Activated T-helper 1 cell treated with anti-CD3 and anti-CD28 coated beads, Interleukin-2, amount 50 U/mL, for 16 hours (primary cell): ENCODE measurements at places on chromosomes 2 and 18.

- DNase-seq = no peak
These were observed 69.6 kb downstream of the ETAA1 start for GRCh38 chr2:67466734-67467133.

DNA sequence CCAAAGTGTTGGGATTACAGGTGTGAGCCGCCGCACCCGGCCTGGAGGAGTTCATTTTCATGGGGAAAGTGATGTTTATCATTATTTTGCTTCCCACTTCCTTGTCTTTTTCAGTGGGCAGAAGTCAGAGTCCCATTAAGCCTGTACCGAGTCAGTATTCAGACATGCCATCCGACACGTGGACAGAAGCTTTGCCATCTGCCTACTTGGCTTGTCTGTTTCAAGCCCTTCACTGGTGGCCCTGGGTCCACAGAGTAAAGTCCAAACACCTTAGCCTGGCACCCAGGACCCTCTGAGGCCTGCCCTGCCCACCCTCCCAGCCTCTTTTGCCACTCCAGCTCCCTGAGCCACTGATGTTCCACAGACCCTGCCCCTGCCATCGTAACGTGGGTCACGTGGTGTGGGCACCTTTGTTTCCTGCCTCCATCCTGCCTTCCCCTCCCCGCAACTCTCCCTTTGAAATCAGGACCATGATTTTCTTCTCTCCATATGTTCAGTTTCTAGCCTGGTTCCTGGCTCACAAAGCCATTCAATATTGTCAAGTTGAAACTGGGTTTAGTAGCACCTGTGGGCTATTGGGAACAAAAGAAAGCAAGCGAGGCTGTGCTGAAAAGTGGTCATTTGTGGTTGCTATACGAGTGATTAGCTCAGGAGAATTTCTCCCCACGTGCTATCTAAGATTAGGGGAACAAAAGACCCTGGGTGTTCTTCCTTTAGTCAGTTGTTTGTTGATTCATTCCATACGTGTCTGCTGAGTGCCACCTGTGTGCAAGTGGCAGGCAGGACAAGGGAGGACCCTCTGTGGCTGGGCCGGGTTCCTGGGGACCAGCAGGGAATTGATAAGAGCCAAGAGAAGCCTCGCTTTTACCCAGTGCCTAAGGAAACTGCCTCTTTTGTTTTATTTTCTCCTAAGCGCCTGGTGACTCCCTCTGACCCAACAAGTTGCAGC is 5.1 kb upstream of the ODC1 start:
- DNase-seq = no peak

- DNase-seq = no peak
These were observed 34.9 kb downstream of the BCL2L11 start for GRCh38 chr2:111155610-111156009.

DNA sequence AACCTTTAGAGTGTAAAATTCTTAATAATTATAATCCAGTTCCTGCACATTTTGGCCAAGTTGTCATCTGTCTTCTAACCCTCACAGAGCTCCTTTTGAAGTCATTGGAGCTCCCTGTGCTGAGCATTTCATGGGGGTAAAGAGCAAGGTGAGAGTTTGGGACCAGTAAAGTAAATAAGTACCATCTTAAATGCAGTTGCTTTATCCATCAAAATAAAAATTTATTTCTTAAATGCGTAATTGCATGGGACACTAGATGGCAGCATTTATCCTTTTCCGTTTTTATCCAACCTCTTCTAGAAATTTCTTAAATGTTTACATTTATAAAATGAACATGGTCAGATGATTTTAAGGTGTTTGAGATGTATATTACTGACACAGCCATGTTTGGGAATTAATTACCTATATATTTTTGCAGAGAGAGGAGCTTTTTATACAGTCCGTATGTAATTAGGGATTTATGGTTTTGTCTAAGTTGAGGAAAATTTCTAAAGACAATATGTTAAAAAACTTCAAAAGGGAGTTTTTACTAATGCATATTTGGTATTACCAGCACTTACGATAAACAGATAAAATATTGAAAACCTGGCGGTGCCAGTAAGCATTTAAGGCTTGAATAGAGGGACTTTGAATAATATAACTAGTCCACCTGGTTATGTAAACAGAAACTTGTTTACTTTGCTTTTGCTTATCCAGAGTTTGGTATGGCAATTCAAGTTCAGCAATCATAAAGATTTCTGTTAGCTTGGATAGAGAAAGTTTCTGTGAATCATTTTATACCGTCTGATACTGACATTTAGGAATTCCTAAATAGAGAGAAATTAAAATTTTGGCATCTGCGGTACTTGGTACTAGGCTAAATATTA is 54.5 kb downstream of the ACSL3 start:
- no peak for DNase-seq

DNA sequence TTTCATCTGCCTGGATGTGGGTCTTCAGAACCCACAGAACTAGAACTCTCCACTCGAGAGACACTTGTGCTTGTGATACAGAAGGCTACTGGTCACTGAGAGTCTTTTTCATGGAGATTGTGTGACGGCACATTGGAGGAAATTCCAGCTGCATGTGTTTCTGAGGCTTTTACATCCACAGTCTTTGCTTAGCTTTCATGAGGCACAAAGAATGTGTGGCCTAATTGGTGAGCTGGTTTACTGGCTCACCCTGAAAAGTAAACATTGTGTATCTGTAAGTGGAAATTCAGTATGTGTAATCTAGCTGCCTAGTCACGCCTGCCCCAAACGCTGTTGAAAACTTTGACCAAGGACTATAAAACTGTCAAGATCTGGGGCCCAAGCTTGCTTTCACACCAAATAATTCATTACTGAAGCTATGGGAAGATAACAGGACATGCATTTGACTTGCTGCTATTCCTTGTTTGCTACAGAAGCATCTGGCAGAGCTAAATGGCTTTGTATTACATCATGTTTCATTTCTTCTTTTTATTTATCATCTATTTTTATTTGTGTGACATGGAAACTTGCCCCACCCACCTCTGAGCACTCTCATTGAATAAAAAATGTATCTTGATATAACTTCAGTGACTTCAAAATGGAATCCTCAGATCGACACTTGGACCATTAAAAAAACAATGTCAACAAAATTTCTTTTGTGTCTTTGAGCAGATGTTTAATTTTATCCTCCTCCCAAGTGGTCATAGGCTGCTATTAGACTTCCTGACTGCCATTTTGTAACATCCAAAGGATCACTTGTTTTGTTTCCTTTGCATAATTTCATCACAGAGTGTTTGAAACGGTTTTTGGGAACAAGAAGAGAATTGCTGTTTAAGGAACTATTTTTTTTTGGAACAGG is 80.2 kb downstream of the EFEMP1 start:
- no peak for DNase-seq

DNA sequence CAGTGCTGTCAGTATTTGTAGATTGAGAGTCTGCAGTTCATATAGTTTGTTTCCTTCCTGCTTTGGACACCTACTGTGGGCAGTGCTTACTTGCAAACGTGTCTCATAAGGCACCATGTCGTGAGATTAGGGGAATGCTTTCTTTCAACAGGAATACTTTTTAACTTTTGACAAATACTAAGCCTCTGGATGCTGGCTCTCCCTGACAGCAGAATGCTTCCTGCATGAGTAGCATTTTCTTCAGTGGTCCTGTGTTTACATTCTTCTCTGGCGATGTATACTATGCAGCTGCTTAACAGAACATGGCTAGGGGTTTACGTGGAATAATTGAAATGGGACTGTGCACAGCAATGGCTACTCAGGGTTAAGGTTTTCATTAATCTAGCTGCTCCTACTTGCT is 807.5 kb downstream of the MBD2 start:
- DNase-seq = no peak

DNA sequence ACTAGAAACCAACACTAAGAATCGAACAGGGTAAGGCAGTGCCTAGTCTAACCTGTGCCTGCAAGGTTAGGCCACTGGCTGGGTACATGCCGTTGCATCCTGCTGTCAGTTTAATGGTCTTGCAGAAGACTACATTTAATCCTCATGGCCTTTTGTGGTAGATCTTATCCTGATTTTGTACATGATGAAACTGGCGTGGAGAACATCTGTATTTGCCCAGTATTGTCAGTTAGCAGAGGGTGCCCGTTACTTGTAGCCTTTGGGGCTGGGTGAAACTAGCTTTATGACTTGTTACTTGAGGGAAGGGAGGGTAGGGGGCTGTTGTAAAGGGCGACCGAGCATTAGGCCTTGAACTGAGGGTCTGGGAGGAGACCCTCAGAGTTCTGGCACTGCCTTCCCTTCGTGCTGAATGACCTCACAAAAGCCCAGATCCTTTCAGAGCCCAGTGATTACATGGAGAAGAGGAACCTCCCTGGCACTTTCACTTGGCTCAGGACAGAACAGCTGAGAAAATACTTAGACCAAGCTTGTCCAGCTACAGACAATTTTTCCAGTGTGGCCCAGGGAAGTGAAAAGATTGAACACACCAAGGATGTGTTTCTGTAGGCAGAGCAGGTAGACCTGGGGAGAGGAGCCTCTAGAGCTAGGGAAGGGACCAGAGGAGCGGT is 19.5 kb downstream of the SLC20A1 start:
- DNase-seq = no peak

- DNase-seq = no peak
These were observed 37.5 kb downstream of the POLR1A start for GRCh38 chr2:86068136-86068588.

DNA sequence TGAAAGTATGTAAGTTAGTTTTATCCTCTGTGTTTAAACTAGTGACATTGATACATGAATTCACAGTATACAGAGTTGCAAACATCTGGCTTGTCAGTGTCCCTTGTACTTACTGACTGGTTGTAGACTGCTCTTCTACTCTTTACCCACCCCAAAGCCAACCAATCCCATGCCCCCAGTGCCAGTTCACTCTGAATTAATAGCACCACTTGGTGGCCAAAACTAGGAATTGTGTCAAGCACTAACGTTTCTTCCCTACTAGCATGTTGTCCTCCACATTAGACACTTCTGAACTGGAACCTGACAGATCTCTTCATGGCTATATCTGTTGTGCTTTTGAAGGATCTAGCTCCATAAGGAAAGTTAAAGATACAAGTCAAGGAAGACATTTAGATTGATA is 27.2 kb upstream of the OTX1 start:
- DNase-seq = no peak

GRCh38 chr2:171882089-171882769 is 11.8 kb downstream of the SLC25A12 start:
- no peak for DNase-seq

DNA sequence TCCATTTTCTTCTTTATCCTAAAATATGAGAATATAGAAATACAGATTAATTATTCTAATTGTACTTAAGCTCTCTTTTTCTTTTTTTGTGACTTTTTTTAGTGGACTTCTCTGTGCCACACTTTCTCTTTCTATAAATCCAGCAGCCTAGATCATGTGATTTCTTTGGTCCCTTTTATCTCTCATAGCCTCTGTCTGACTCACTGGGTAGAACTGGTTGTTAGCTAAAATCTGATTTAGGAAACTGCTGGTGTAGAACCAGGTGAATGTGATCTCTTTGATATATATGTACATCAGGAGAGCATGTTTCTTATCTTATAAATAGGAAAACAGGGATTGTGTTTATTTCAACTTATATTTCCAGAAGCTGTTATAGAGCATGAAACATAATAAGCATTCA is 54.9 kb downstream of the VRK2 start:
- no peak for DNase-seq

- DNase-seq = no peak
These were observed 2.4 kb downstream of the FARP2 start for GRCh38 chr2:241358470-241358869.

GRCh38 chr2:134555411-134555810 is 163.4 kb downstream of the TMEM163 start:
- no peak for DNase-seq

GRCh38 chr2:40680547-40680946 is 228.7 kb upstream of the SLC8A1 start:
- no peak for DNase-seq

DNA sequence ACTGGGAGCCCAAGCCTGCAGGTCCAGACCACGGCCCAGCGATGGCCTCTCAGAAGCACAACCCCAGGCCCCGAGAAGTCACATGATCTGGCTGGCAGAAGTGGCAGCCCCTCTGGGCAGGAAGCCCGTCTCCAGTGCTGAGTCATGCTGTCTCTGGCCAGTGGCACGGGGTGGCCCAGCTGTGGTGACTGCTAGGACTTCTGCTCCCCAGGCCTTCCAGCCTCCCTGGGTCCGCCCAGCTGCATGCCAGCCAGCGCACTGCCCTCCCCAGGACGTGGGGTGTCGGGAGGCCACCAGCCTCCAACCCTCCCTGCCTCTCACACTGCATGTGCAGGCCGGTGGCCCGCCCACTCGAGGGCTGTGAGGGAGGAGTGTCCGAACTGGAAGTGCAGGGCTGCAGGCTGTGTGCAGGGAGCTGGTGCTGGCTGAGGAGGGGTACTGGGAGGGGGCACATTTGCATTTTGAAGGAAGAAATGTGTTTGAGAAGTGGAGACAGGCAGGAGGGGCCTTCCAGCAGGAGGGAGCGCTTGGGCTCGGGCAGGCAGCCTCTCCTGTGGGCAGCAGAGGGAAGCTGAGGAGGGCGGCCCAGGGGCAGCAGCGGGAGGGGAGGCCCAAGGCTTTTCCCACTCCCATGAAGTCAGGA is 17.0 kb upstream of the HPCAL1 start:
- no peak for DNase-seq

DNA sequence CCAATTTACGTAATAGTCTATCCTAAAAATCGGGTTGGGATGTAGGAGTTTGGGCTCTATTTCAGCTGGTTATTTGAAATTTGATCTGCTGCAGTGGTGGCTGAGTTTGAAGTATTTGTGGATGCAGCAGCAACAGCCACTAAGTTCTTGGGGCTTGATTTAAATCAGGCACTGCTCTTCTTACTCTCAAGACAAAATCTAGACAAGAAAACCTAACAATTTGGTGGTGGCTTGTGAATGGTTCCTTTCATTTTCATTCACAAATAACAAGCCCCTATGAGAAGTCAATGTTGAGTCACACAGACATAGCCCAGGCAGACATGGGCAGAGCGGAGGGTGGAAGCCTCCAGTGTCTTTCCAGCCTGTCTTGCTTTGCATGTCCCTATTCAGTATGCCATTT is 199.3 kb downstream of the LTBP1 start:
- no peak for DNase-seq

DNA sequence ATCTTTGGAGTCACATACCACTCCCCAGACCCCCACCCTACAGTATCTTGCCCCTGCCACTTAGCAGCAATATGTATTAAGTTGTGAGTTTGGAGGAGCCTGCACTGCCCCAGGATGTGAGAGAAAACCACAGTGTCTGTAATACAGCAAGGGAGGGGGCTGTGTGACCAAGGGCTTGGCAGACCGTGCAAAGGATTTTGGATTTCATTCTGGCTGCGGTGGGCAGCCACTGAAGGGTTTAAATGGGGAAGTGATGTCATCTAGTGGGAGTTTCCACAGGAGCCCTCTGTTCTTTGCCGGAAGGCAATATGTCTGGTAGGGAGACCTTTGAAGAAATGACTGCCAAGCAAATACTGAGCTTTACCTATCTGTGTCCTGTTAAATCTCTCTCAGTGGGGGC is 202.4 kb downstream of the FHOD3 start:
- DNase-seq = no peak

- DNase-seq = peak; percentile 52
These were observed 96.0 kb downstream of the ZNF516 start for GRCh38 chr18:76398896-76399612.

DNA sequence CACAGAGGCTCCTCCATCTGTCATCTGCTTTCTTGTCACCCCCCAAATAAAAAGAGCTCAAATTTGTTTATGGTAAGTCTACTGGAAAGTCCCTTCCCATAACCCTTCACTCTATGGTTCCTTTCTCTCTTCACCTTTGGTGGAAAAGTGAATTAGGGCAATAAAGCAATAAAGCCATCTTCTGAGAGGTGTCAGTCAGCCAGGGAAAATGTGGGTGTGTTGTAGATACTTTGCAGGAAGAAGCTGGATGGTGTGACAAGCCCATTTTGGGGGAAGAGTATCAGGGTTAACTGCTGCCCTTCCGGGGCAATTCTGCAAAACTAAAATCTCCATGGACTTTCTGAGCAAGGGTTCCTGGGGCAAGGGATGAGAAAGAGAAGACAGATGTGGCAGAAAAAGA is 197.9 kb downstream of the SH3BP4 start:
- DNase-seq = no peak
